ENCODE measurements at places on chromosomes 2 and 18.

GRCh38 chr18:8933714-8934284 lies 168.7 kb upstream of the NDUFV2 start:
- no peak for DNase-seq

DNA sequence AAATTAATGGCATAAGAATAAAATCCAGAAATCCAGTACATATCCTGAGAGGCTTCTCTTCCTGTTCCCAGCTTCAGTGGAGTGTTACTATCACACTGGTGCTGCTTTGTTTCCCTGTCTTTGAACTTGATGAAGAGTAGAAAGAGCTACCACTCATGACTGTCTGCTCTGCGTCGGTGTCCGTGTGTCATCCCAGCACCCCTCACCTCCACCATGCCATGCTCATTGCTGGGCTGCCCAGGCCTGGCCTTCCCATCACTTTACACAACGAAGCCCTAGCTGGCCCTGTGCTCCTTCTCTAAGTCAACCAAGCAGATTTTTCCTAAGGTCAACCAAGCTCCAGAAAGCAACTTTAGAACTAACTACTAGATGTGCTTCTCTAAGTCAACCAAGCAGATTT lies 215.4 kb downstream of the DOK6 start:
- DNase-seq: no peak

GRCh38 chr2:165582863-165583506 lies 113.5 kb downstream of the CSRNP3 start:
- DNase-seq: no peak

GRCh38 chr2:120243875-120244553 lies 8.6 kb upstream of the RALB start:
- no peak for DNase-seq

- DNase-seq: no peak
Observed at GRCh38 chr2:80437959-80438358, 133.4 kb upstream of the LRRTM1 start.

GRCh38 chr18:67582488-67582887 lies 66.0 kb upstream of the DSEL start:
- no peak for DNase-seq

- no peak for DNase-seq
Observed at GRCh38 chr2:121501031-121501430, 29.6 kb upstream of the RNU4ATAC start.

- no peak for DNase-seq
Observed at GRCh38 chr2:33634261-33634910, 35.3 kb upstream of the FAM98A start.

Measured in stimulated activated CD4-positive, alpha-beta T cell treated with anti-CD3 and anti-CD28 coated beads, Interleukin-4, amount 100 ng/mL, for 24 hours (primary cell).